MM.1S (cell line): ENCODE measurements at places on chromosomes 2 and 18.
A peak's percentile ranks its signal among the peaks of the same experiment; 100 is the strongest.

DNA sequence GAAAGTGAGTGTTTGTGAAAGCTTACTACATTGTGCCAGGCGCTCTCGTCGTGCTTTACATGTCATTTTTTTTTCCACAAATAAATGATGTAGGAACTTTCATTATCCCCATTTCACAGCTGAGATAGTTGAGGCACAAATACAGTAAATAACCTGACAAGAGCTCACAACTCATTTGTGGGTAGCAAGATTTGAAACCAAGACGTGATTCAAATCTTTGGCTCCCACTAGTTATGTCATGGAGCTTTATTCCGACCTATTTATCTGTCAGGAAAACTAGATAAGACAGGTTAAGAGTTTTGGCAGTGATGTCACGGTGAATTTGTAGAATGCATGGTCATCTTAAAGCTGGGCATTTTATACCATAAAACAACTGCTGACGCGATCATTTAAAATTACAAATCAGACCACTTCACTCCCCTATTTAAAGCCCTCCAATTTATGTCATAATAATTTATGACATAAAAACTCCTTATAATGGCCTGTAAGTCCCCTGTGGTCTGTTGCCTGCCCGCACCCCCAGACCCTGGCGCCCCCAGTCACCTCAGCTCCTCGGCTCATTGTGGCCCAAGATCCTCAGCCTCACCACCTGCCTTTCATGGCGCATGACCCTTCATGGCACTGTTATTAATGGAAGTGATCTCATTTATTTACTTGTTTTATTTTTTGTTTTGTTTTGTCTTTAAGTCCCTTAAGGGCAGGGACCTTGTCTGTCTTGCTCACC, 678 bp upstream of the ZNF24 start:
- peak overlapping the region; percentile 93 for H3K4me3 ChIP-seq
- DNase-seq = no peak
- H3K36me3 ChIP-seq = no peaks in the 10 kb centered on the region; the same call in 1 of the 2 replicates
- no peak overlapping the region; the same call in 1 of the 2 replicates for H3K27ac ChIP-seq

DNA sequence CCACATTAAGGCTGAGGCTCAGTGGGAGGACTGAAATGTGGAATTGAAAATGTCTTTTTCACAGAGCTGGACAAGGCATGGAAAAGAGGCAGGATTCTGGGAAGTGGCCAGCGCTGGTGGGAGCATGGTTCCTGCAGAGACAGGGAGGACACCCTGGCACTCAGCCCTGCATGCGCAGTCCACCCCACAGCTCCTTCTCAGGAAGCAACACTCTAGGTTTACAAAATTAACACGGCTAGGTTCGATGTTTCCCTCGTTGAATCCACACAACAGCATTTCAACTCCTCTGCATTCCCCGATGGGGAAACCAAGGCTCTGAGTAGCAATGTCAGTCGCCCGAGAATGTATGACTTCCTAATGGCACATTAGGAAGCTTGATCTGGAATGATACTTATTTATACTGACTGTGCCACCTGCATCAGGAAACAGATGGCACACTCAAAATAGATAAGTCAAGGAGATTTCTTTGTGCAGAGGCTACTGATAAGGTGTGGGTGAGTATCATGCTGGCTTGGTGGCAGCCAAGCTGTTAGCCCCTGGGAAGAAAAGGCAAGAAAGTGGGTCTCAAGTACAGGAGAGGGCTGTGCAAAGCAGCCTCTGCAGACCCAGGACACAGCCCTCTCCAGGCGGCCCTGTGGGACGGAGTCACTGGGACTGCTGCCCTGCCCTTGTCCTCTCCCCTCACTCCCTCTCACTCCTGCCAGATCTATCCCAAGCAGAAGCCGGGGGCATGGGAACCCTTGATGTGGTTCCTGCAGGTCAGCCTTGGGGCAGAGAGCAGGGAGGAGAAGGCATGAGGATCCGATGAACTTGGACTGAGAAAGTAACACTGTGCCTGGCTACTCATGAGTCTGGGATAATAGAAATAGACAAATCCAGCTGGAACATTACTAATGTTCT, 158.4 kb upstream of the FHL2 start:
- H3K27ac ChIP-seq = no peak overlapping the region
- DNase-seq = no peak
- no peaks in the 10 kb centered on the region for H3K36me3 ChIP-seq
- H3K27me3 ChIP-seq = no peaks in the 10 kb centered on the region

- no peak for DNase-seq
- no peak overlapping the region for H3K4me3 ChIP-seq
- H3K27ac ChIP-seq = no peak overlapping the region
These were observed 106.5 kb downstream of the EHBP1 start for GRCh38 chr2:62811972-62812371.

DNA sequence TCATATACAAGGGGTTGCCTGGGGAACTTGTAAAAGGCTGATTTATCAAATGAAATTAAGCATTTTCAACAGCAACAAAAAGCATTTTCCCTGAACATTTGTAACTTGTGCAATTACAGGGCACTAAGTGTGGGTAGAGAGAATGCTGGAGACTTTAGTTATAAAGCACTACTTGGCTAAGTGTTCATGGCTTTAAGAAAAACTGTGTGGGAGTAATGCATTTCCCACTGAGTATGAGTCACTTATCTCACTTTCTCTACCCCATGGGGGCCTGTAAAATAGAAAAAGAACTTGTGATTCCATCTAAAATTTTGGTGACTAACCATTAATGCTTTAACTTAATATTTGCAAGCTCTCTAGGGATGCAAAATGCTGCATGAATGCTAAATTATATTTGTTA, 193.4 kb downstream of the CCDC102B start:
- H3K4me3 ChIP-seq = no peak overlapping the region
- no peaks in the 10 kb centered on the region for H3K27me3 ChIP-seq
- no peak for DNase-seq
- no peak overlapping the region for H3K27ac ChIP-seq
- no peaks in the 10 kb centered on the region for H3K36me3 ChIP-seq

- no peaks in the 10 kb centered on the region for H3K36me3 ChIP-seq
- no peak overlapping the region for H3K4me3 ChIP-seq
- H3K27ac ChIP-seq = no peak overlapping the region
- H3K4me1 ChIP-seq = no peaks in the 10 kb centered on the region
- DNase-seq = no peak
These were observed 188.5 kb upstream of the HAAO start for GRCh38 chr2:42980764-42981416.

DNA sequence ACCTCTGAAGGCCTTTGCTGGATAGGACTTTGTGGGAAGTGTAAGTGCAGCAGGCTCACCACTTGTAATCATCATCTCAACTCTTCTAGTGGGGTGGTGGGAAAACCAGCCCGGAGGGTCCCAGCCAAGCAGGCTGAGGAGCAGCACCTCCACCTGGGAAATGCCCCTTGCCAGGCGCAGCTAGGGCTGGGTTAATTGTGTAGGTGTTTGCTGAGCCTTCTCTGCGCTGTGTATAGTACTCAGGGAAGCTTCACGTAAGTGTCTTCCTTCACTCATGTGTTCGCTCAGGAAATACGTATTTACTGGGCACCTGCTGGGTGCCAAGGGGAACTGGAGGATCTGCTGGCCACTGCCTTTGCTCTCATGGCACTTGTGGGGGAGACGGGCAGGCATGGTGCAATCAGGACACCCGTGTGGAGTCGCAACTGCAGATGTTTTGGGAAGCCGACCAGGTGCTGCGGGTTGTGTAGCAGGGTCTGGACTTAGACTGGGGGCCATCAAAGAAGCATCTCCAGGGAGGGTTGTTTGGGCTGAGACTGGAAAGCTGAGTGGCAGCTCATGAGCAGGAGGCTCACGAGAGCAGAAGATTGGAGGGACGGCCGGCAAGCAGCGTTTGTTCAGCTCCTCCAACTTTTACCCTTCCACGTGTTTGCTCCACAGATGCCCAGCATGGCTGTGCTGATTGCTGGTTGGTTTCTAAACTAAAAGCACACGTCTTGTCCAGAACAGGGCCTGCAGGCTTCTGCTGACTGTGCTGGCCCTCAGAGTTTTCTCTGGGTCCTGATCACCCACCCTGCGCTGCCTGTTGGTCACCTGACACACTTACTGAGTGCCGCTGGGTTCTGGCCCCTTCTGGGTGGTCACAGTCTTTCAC, 164.6 kb downstream of the LDLRAD4 start:
- no peak for DNase-seq
- H3K4me1 ChIP-seq = peaks cover 10% of the 10 kb centered on the region; the same call in 1 of the 2 replicates
- H3K27me3 ChIP-seq = no peaks in the 10 kb centered on the region
- H3K4me3 ChIP-seq = no peak overlapping the region

GRCh38 chr18:67132919-67133318, 383.6 kb downstream of the DSEL start:
- H3K36me3 ChIP-seq = no peaks in the 10 kb centered on the region
- DNase-seq = no peak
- H3K4me3 ChIP-seq = no peak overlapping the region
- no peak overlapping the region for H3K27ac ChIP-seq
- no peaks in the 10 kb centered on the region for H3K4me1 ChIP-seq

- no peaks in the 10 kb centered on the region; the same call in 1 of the 2 replicates for H3K4me1 ChIP-seq
- H3K27me3 ChIP-seq = no peaks in the 10 kb centered on the region
- no peaks in the 10 kb centered on the region; the same call in 1 of the 2 replicates for H3K36me3 ChIP-seq
- H3K27ac ChIP-seq = no peak overlapping the region
These were observed 36.7 kb downstream of the DYNC1I2 start for GRCh38 chr2:171723716-171724683.

- H3K4me1 ChIP-seq = peaks cover 4% of the 10 kb centered on the region
- H3K27me3 ChIP-seq = no peaks in the 10 kb centered on the region
- no peak overlapping the region for H3K4me3 ChIP-seq
- DNase-seq = no peak
- H3K36me3 ChIP-seq = no peaks in the 10 kb centered on the region
These were observed 110.6 kb downstream of the MYCN start for GRCh38 chr2:16050908-16051489.

GRCh38 chr2:26650713-26651469, 9.7 kb upstream of the CIB4 start:
- no peaks in the 10 kb centered on the region for H3K36me3 ChIP-seq
- no peak overlapping the region for H3K4me3 ChIP-seq
- peaks cover 86% of the 10 kb centered on the region for H3K27me3 ChIP-seq
- no peak overlapping the region for H3K27ac ChIP-seq
- DNase-seq = no peak
